ENCODE measurements at places on chromosomes 11 and 22. TPM values are rescaled to one million over a fixed set of nuclear protein-coding genes. Genes with fewer than 3 reads are reported as not detected.

SMIM38 gene
- total RNA-seq: 0.42 TPM

KRTAP5-10 gene
- total RNA-seq: not detected

LRRC32 gene
- total RNA-seq: 1.4 TPM

MFRP gene
- total RNA-seq: not detected

RFPL1 gene
- total RNA-seq: not detected

TMEM45B gene
- total RNA-seq: not detected

UCP2 gene
- 562 TPM for total RNA-seq

DNHD1 gene
- 38.3 TPM for total RNA-seq

SAA4 gene
- total RNA-seq: 0.54 TPM

ZNF214 gene
- total RNA-seq: not detected

C11orf87 gene
- not detected for total RNA-seq

PDE2A gene
- 9.0 TPM for total RNA-seq

LMNTD2 gene
- 5.2 TPM for total RNA-seq

PATE4 gene
- total RNA-seq: not detected

MUC5AC gene
- not detected for total RNA-seq

OR8D1 gene
- total RNA-seq: not detected

RBMXL2 gene
- not detected for total RNA-seq

KAT5 gene
- total RNA-seq: 140 TPM

GGTLC3 gene
- total RNA-seq: not detected

TMPRSS6 gene
- 3.4 TPM for total RNA-seq

CCDC15 gene
- total RNA-seq: 3.8 TPM

UBQLNL gene
- 0.61 TPM for total RNA-seq

RASSF10 gene
- not detected for total RNA-seq

SREBF2 gene
- 105 TPM for total RNA-seq

MYBPC3 gene
- total RNA-seq: 0.53 TPM

C22orf31 gene
- not detected for total RNA-seq

BAIAP2L2 gene
- total RNA-seq: 1.9 TPM

Data from natural killer cell (primary cell).